Airway epithelial cell (primary cell): ENCODE measurements at places on chromosomes 7 and 10. TPM values are rescaled to one million over a fixed set of nuclear protein-coding genes. Genes with fewer than 3 reads are reported as not detected.

The SCART1 gene
- total RNA-seq, result 0.51 and 0.63 TPM in 2 replicates

The CFAP43 gene
- total RNA-seq, result 0.09 and 0.21 TPM in 2 replicates

The ZNF365 gene
- 0.14 and 0.42 TPM in 2 replicates for total RNA-seq

The FAM25G gene
- 5.3 and 29.8 TPM in 2 replicates for total RNA-seq

The SPDYE6 gene
- not detected in 2 replicates for total RNA-seq

The ZNF804B gene
- total RNA-seq, result not detected in 2 replicates

The FGFR2 gene
- total RNA-seq, result 25.7 and 27.2 TPM in 2 replicates

The LBX1 gene
- not detected in 2 replicates for total RNA-seq

The NKX1-2 gene
- total RNA-seq, result 3.3 and 4.0 TPM in 2 replicates

The PPP1R17 gene
- total RNA-seq, result not detected in 2 replicates

The COL26A1 gene
- total RNA-seq, result not detected in 2 replicates

The ELFN1 gene
- total RNA-seq, result 0.07 and 0.14 TPM in 2 replicates

The GDF10 gene
- total RNA-seq, result not detected in 2 replicates

The RAB19 gene
- total RNA-seq, result 0.28 TPM in 1 of 2 replicates, not detected in the other
